ENCODE measurements at places on chromosomes 1 and 21. TPM values are rescaled to one million over a fixed set of nuclear protein-coding genes. Genes with fewer than 3 reads are reported as not detected.

GRCh38 chr21:41739936-41740335, 26.9 kb downstream of the RIPK4 start:
- no peak for DNase-seq

DNA sequence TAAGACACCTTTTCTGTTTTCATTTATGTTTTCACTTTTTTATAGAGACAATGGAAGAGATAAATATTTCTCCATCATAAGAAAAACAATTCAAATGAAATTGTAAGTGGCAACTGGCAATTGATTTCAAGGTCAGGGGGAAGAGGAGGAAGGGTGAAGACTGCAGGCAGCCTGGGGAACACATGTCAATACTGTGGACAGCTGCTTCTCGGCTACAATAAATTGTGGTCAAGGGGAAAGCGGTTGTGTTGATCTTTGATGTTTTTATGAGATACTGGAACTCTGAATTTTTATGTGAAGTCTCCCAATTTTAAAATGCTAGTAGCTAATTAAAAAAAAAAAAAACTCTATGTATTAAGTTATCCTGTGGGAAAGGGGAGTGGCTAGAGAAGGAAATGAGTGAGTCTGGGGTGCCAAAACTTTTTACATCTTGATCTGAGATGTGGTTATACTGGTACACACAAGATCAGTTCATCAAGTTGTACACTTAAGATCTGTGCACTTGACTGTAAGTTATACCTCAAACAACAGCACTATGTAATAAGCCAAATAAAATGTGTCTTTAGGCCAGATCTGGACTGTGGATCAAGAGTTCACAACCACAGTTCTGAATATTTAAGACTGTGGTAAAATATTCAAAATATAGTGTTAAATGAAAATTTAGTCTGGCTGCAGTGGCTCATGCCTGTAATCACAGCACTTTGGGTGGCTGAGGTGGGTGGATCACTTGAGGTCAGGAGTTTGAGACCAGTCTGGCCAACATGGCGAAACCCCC, 18.0 kb downstream of the SSX2IP start:
- DNase-seq, result no peak

- no peak for DNase-seq
These were observed 1.6 kb upstream of the MMP23B start for GRCh38 chr1:1630191-1630964.

DNA sequence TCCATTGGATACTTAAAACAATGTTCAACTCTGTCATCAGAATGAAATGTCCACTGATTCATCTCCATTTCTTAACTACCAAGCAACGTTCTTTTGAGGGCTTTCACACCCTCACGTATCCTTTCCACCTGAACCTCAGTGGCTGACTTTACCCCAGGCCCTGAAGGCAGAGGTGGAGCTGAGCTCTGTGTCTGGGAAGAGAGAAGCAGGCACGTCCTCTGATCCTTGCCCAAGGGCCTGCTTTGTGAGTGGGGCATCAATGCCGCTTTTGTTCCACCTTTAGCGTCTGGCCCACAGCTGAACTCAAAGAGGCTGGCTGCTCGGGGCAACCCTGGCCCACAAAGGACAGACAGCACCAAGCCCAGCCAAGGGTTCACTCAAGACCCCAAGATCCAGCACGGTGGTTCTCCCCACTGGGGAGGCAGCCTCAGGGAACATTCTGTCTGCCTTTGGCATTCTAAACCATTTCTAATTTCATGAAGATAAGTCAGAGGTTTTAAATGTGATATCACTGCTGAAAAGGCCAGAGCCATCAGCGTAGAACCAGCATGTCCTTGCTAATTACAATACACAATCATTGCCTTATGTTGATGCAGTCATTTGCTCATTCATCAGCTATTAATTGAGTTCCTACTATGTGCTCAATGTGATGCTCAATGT, 126.0 kb upstream of the UBE2U start:
- DNase-seq, result no peak

Gene LRRC53
- not detected for total RNA-seq

DNA sequence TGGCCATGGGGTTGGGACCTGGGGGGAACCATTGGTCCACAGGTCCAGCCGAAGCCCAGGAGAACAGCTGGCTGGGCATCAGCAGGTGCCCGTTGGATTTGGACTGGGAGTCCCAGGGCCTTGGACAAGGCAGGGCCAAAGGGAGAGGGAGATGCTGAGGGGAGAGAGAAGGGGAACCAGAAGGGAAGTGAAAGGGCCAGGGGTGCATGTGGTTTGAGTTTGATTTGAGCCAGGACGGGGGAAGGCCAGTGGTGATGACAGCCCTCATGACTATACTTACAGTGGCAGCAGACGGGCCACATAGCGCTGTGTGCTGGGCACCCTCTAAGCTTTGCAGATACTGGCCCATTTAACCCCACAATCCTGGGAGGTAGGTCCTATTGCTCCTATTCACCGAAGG, 18.8 kb downstream of the AGRN start:
- DNase-seq, result no peak

All from pulmonary artery endothelial cell (primary cell).